ENCODE measurements at places on chromosomes 7 and 10. TPM values are rescaled to one million over a fixed set of nuclear protein-coding genes. Genes with fewer than 3 reads are reported as not detected.

The APBB1IP gene
- total RNA-seq: 6.2 TPM

- H3K4me3 ChIP-seq: no peak overlapping the region
- H3K36me3 ChIP-seq: no peaks in the 10 kb centered on the region
- H3K4me1 ChIP-seq: no peaks in the 10 kb centered on the region
- no peaks in the 10 kb centered on the region for H3K27me3 ChIP-seq
- no peak overlapping the region for H3K27ac ChIP-seq
Measured at GRCh38 chr10:17733620-17734019, 18.4 kb upstream of the TMEM236 start.

The ASB15 gene
- not detected for total RNA-seq

DNA sequence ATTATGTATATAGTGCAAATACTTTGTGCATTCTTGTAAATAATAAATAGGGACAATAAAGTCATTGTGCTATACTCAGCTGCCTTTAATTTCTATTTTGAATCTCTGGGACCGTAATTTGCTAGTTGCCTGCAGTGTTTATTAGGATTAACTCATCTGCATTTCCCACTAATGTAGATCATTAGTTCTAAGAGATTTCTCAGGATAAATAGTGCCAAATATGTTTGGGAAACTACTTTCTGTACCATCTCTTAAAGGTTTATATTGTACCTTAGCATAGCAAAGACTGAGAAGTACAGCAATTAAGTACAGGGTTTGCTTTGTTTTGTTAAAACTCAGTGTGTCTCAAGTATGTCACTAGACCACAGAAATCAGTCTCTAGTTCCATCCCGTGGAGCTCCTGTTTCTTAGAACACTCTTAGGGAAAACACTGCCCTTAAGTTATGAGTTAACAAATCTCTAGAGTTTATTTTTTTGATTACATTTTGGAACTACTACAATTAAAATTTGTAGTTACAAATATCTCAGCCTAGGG, 26.0 kb downstream of the ADD3 start:
- H3K27me3 ChIP-seq: no peaks in the 10 kb centered on the region
- no peaks in the 10 kb centered on the region for H3K36me3 ChIP-seq
- H3K27ac ChIP-seq: peak overlapping the region; percentile 16
- no peak for DNase-seq
- no peak overlapping the region for H3K4me3 ChIP-seq
- peaks cover 4% of the 10 kb centered on the region for H3K4me1 ChIP-seq

DNA sequence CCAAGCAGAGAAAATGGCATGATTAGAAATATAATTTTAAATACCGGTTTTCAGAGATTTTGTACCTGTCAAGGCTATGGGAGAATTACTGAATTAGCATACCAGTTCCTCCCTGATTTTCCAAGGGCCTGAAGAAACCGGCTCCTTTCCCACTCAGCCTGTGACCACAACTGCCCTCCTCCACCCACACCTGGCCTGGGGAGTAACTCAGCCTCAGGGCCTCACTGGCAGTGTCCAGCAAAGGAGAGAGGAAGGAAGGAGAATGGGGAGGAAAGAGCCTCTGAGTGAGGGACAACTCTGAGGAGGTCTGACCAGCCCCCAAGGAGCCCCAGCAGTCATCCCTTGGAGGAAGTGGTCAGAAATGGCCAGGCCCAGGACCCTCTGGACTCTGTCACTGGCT, 98.0 kb upstream of the LYZL2 start:
- no peaks in the 10 kb centered on the region for H3K27me3 ChIP-seq
- no peak for DNase-seq
- H3K36me3 ChIP-seq: no peaks in the 10 kb centered on the region
- no peaks in the 10 kb centered on the region for H3K4me1 ChIP-seq

The SH2B2 gene
- 1.6 TPM for total RNA-seq

GRCh38 chr7:107976620-107977019, 26.3 kb downstream of the LAMB1 start:
- no peak overlapping the region for H3K4me3 ChIP-seq
- H3K36me3 ChIP-seq: peaks cover 8% of the 10 kb centered on the region
- no peaks in the 10 kb centered on the region for H3K27me3 ChIP-seq
- no peak for DNase-seq

- DNase-seq: no peak
- no peak overlapping the region for H3K4me3 ChIP-seq
- H3K36me3 ChIP-seq: peaks cover 4% of the 10 kb centered on the region
- H3K27ac ChIP-seq: no peak overlapping the region
- H3K4me1 ChIP-seq: no peaks in the 10 kb centered on the region
Measured at GRCh38 chr7:24630596-24630995, 57.3 kb downstream of the PALS2 start.

Measured in breast epithelium (tissue), 4 donors.